Right ventricle myocardium superior (tissue), 1 donor: ENCODE measurements at places on chromosomes 2 and 18. TPM values are rescaled to one million over a fixed set of nuclear protein-coding genes. Genes with fewer than 3 reads are reported as not detected.

The KCNS3 gene
- 4.2 TPM for total RNA-seq

The IL1F10 gene
- not detected for total RNA-seq

The HOXD13 gene
- total RNA-seq, result not detected

GRCh38 chr2:5546181-5546580, 146.0 kb upstream of the SOX11 start:
- DNase-seq, result no peak

The QPCT gene
- 1.2 TPM for total RNA-seq

The TCF23 gene
- total RNA-seq, result not detected

DNA sequence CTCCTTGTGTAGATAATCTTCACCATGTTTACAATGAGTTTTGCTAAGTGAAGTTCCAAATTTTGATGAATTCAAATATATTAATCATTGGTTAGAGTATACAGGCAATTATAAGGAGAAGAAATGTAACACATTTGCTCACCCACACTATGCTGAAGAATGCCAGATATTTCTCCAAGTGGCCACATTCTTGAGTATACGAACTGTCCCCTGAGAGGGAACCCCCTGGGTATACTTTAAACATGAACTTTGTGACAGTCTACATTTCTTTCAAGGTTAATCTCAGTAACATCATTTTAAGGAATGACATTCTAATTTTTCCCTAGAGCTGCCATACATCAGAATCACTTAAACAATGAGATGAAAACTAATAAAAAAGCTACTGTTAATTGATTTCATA, 39.8 kb upstream of the CDKL4 start:
- DNase-seq, result no peak

- no peak for DNase-seq
Observed at GRCh38 chr2:126542247-126542646, 113.7 kb upstream of the GYPC start.

The PRKAG3 gene
- total RNA-seq, result not detected

DNA sequence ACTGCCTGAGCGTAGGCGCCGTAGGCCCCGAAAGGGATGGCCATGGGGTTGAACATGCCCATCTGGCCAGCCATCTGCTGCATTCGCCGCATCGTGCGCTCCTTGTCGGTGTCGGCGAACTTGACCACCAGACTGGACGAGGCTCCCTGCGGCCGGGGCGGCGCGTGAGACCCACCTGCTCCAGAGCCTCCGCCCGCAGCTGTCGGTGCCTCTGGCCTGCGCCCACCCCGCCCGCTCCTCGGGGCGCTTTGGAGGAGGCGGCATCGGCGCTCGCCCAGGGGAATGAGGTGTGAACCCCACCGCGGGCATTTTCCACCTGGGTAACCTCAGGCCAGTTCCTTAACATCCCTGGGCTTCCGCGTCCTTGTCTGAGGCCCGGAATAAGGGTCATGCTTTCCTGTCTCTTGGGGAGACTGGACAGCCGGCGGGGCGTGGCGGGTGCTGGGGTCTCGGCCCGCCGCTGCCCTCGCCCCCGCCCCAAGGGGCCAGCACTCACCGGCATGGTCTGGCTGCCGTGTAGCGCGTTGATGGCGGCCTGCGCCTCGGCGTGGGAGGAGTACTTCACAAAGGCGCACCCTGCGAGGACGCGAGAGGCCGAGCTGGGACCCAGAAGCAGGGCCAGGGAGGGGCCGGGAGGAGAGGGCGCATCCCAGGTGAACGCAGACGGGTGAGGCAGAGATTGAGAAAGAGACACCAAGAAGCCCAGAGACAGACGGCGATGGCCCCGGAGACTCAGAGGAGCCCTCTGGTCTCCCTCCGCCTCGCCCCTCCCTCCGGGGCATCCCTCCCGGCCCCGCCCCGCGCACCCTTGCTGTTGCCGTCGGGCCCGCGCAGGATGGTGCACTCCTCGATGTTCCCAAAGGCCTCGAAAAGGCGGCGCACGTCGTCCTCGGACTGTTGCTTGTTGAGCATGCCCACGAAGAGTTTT, 291.0 kb downstream of the CELF4 start:
- peak; percentile 30 for DNase-seq

DNA sequence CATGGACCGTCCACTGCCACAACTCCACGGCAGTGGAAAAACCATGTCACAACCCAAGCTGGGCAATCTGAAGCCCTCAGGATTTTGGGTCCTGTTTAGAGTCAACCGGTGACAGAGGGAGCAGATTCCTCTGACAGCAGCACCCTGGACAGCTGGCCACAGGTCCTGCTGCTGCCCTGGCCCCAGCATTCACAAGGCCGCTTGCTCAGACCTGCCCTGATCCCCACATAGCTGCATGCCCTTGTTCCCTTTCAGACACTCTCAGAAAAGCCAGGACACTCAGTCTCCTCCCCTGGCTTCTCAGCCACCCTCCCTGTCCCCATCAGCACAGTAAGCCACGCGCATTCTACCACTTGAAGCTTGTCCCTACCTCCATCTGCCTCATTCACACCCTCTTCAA, 1.6 kb downstream of the COPS9 start:
- DNase-seq, result peak; percentile 10

- no peak for DNase-seq
Observed at GRCh38 chr18:14943486-14943885, 195.5 kb downstream of the ANKRD30B start.

The DSG1 gene
- total RNA-seq, result 0.89 TPM

- no peak for DNase-seq
Observed at GRCh38 chr2:181218401-181218821, 238.0 kb downstream of the UBE2E3 start.

DNA sequence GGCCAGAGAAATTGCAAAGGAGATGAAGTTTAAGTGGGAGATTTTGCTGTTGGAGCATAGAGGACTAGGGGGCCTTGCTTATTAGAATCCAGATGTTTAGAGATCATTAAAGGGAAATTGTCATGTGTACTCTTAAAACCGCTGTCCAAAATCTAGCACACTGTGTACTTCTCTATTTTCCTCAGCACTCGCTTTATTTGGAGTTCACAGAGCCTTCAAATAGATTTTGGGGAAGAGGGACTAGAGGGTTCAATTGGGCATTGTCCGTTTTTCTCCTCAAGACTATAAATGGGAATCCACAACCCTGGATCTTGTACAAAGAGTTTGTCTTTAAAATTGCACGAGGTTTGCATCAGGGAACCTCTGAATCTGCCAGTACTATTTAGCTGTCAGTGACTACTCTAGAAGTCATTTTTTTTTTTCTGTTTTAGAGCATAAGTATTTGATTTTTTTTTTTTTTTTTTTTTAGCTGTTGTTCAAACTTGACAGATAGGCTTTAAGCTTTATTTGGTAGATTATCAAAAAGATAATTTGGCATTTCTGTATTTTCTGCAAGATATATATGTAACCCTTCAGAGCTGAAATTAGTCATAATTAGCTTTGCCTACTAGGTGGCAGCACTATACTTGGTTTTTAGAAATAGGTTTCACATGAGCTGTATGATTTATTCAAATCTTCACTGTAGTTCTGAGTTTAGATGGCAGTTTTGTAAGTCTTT, 14.2 kb downstream of the PMS1 start:
- no peak for DNase-seq

DNA sequence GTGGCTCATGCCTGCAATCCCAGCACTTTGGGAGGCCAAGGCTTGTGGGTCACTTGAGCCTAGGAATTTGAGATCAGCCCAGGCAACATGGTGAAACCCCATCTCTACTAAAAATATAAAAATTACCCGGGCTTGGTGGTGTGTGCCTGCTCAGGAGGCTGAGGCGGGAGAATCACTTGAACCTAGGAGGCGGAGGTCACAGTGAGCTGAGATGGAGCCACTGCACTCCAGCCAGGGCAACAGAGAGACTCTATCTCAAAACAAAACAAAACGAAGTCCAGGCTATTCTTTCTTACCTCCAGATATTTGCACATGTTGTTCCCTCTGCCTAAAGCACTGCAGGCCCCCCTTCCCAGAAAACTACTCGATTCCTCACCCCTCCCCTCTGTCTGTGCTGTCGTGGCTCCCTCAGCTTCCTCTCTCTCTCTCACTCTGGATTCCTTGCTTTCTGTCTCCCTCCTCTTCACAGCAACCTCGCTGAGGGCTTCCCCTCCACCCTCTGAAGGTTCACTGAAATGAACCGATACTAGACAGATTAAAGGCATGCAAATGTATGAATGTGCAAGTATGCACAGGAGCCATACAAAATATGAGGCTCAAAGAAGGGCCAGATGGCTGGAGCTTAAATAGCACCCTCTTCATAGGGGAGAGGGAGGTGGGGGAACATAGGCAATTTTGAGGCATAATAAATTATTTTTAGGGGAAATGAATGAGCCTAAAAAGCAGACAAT, 18.5 kb downstream of the TMEM177 start:
- no peak for DNase-seq

The LINC00305 gene
- not detected for total RNA-seq

The SLC39A6 gene
- total RNA-seq, result 11.4 TPM

- no peak for DNase-seq
Observed at GRCh38 chr2:128798502-128799283, 480.0 kb upstream of the HS6ST1 start.

DNA sequence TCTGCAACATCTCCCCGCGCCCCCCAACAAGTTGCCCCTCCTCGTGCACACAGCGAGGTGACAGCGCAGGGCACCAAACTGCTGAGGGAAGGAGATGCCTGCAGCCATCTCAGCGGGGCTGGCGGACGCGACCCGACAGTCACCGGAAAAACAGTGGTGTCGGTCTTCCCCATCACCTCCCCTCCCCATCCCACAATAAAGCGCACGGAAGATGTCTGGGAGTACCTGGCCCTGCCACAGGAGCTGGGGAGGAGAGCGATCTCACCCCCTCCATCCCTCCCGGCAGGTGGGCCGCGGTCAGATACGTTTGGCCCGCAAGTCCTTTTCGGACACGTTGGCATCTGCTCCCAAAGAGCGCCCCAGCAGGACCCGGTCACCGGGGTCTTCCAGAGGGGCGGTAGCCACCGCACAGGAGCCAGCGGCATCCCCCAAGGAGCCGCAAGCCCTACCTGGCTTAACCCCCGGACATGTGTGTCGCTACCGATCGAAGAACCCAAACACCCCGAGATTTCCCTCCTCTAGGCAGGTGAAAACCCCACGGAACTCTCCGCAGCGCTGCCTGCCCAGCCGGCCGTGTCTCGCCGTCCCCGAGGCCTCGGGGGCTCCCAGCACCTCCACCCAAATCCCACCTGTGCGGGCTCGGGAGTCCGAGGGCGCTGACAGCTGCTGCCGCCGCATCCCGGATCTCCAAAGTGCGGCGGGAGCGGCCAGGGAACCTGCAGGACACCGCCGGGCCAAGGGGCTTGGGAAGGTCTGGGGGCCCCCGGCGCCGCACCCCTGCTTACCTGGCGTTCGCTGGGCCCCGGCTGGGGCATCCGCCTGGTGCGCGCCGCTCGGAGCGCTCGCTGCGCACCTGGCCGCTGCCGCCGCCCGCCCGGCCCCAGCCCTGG, 657 bp downstream of the ATP8B1 start:
- DNase-seq, result no peak

The ABCG5 gene
- not detected for total RNA-seq

DNA sequence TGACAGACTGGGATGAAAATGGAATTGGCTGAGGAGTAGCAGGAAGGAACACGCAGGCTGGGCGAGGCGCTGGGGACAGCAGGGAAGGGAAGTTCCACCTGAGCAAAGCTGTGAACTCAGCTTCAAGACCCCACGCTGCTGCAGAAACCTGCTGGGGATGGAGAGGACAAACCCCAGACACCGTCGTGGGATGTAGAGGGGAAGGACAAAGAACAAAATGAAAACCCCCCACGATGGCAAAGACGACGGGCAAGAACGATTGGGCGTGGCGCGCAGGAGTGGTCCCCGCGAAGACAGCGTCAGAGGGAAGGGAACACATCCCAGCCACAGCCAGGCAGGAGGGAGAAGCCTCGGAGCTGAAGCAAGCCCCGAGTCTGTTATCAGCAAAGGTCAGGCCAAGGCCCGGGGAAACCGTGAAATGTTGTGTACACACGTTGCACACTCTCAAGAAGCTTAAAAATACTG, 222.9 kb downstream of the NDUFA10 start:
- no peak for DNase-seq

DNA sequence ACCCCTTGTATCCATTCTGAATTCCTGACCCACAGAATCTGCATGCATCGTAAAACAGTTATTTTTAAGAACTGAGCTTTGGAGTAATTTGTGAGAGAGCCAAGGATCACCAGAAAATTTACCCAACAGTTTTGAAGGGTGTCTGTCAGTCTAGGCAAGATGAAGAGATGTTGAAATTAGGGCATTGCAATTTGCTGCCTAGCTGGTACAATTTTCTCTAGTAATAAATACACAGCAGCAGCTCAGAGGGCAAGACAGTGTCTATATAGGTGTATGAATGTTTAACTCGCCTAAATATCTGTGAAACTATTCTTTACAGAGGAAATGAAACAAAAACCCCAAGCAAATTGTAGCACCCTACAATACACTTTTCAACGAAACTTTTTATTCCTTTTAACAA, 377.8 kb upstream of the POU3F3 start:
- DNase-seq, result no peak

The HK2 gene
- total RNA-seq, result 4.1 TPM

The EML6 gene
- total RNA-seq, result 0.56 TPM

GRCh38 chr2:70029814-70030409, 57.4 kb upstream of the PCBP1 start:
- DNase-seq, result peak; percentile 61

The ALLC gene
- total RNA-seq, result not detected

- no peak for DNase-seq
Observed at GRCh38 chr18:58545338-58546296, 83.3 kb downstream of the ALPK2 start.

- no peak for DNase-seq
Observed at GRCh38 chr2:64153811-64154210, 9.6 kb upstream of the PELI1 start.

GRCh38 chr18:3052411-3052758, 39.4 kb upstream of the LPIN2 start:
- DNase-seq, result no peak

DNA sequence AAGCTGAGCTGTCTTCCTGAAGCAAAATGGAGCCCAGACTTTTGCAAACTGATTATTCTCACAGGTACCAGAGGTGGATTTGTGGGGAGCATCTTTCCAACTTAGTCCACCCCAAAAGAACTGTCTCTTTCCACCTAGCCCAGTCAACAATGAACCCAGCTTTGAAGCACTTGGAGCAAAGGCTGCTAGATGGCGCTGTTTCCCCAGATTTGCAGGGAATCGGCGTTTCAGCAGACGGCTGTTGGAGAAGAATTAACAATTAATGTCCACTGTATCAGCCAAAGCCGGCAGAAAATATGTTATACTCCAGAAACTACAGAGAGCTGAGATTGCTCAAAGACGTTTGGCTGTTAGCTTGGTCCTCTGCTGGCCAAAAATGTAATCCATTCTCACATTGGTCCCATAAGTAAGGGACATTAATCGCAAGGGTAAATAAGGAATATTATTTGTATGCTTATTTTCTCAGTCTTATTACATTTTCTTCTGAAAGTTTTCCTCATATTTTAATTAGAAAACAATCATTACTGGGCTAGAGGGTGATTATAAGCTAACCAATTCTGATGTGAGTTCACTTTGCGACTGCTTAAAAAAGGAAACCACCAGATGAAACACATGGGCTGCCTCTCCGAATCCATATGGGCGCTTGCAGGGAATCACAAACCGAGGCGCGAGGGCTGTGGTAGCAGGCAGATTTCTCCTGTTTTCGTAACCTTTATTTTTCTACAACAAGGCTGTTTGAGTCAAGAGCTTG, 423.8 kb upstream of the MEX3C start:
- DNase-seq, result peak; percentile 54

- no peak for DNase-seq
Observed at GRCh38 chr2:178825183-178825582, 18.0 kb upstream of the TTN start.

The CHPF gene
- 85.9 TPM for total RNA-seq

GRCh38 chr2:186977433-186978045, 128.6 kb upstream of the ZSWIM2 start:
- DNase-seq, result no peak

The TIA1 gene
- 44.3 TPM for total RNA-seq
